Stimulated activated CD8-positive, alpha-beta memory T cell treated with anti-CD3 and anti-CD28 coated beads, Interleukin-7, amount 100 ng/mL, for 1 hour (primary cell): ENCODE measurements at places on chromosomes 13 and 19.

- no peak for DNase-seq
Observed at GRCh38 chr19:6660930-6661329, 9.0 kb downstream of the TNFSF14 start.

DNA sequence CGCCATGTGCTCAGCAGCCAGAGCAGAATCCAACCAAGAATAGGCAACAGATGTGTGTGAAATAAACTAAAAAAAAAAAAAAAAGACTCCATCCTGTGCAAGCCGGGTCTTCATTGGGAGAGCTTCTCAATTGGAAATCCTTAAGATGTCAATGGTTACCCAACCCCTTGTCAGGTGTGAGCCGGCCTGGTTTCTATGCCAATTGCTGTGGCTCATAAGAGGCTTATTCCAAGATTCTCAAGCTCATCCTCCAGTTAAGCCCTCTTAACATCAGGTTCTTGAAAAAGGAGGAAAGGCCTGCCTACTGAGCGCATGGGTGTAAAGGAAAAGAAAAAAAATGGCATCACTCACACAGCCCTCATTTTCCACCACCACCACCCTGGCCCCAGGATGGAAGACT, 1084.6 kb downstream of the UQCRFS1 start:
- no peak for DNase-seq

GRCh38 chr13:104253063-104253680, 1187.0 kb upstream of the SLC10A2 start:
- no peak for DNase-seq

- no peak for DNase-seq
Observed at GRCh38 chr13:105920370-105920769, 615.1 kb downstream of the EFNB2 start.

GRCh38 chr13:27419328-27419727, 5.1 kb upstream of the GTF3A start:
- DNase-seq: no peak

GRCh38 chr13:96426167-96426566, 336.3 kb downstream of the HS6ST3 start:
- no peak for DNase-seq

GRCh38 chr19:46381346-46381745, 32.0 kb downstream of the CCDC8 start:
- DNase-seq: no peak

GRCh38 chr13:42363941-42364612, 92.1 kb downstream of the AKAP11 start:
- no peak for DNase-seq

GRCh38 chr19:47507924-47508553, 6.8 kb downstream of the NAPA start:
- DNase-seq: no peak

DNA sequence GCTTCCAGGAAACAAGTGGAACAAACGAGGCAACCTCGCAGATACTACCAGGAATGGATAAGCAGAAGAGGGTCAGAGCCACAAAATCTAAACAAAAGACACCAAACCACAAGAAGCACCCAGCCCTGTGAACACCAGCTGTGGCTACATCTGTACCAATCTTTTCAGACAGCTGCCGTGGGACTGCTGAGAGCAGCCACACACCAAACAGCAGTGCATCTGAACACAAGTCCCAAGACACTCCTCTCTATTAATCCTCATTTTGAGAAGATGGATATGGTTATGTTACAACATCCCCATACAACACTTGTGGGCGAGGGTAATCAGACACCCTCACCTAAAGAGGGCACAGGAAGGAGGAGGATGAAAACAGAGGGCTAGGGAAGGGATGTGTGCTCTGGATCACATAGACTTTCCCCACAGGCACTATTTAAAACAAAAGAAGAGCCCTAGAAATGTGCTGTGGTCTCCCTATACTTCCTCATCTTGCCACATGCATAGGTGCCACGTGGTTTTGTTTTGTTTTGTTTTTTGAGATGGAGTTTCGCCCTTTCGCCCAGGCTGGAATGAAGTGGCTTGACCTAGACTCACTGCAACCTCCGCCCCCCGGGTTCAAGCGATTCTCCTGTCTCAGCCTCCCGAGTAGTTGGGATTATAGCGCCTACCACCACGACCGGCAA, 41.6 kb upstream of the ZNF14 start:
- no peak for DNase-seq

DNA sequence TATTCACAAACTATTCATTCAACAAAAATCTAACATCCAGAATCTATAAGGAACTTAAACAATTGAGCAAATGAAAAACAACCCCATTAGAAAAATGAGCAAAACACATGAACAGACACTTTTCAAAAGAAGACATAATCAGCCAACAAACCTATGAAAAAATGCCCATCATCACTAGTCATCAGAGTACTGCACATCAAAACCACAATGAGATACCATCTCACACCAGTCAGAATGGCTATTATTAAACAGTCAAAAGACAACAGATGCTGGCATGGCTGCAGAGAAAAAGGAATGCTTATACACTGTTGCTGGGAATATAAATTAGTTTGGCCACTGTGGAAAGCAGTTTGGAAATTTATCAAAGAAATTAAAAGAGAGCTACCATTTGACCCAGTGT, 487.6 kb downstream of the GPC6 start:
- DNase-seq: no peak

DNA sequence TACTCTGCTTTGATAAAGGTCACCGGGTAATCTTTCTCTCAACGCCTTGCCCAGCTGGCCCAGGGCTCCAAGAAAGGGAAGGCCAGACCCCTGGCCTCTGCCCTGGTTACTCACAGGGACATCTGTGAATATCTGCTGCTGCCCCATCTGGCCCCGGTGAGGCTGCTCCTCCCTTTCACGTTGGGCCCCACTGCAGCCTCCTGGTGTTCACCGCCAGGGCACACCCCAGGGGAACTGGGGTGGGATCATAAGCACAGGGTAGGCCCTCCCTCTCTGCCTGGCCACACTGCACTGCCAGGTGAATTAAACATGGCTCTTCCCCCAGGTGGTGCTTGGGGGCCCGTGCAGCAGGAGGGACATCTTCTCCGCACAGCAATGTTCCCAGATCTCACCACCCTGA, 12.7 kb downstream of the LAIR1 start:
- no peak for DNase-seq

GRCh38 chr19:45471111-45471930, 3.5 kb downstream of the FOSB start:
- DNase-seq: no peak

- no peak for DNase-seq
Observed at GRCh38 chr13:114155926-114156883, 22.9 kb upstream of the CFAP97D2 start.

- no peak for DNase-seq
Observed at GRCh38 chr13:45339867-45340266, 1.1 kb downstream of the TPT1 start.

DNA sequence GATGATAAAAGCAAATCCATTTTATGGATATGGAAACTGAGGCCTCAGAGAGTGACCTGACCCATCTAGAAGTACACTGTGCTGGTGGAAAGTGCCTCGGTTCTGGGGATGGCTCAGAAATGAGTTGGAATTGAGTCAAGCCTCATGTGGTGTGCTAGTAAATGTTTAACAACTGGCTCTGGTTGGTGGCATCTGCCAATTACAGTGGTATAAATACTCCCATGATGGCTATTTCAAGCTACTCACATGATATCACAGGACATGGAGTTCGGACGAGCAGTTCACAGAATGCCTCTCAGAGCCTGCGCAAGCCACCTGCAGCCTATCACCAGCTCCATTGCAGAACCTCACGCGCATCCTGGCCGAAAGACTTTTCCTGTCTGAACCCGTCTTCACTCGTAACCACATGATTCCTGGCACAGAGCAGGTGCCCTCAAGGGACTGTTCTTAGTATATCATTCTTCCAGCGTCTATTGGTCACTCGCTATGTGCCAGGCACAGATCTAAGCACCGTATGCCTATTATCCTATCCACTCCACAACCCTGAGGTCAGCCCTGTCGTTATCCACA, 9.1 kb downstream of the TMEM150B start:
- DNase-seq: no peak

DNA sequence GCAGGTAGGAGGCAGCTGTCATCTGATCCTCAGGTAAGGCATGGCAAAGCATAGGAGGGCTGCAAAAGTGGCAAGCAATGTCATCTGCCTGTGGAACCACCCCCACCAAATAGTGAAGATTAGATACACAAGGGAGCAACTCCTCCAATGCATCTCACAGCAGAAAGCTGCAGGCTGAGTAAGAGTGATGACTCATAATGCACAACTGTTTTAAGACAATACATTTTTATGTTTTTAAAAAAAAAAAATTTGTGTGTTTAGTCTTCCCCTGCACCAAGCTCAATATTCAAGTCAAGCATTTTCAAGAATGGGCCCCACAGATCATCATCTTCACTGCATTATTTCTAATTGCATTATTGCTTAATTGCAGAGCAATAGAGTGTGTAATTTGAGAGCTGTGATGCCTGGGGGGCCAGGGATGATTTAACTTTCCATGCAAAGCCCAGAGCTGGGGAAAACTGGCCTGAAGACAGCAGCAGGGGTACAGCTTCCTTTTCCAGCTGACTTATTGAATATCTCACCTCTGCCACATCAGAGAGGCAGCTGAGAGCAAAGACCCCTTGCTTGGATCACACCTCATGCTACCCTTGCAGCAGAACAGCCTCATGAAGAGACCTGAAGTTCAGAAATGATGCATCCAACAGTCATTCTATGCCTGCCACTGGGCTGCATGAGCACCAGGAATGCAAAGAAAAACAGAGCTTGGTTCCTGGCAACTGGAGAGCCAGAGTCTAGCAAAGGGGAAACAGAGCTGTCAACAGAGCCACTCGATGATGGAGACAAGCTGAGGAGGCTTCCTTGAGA, 22.7 kb upstream of the POP4 start:
- no peak for DNase-seq

GRCh38 chr13:35722458-35723052, 246.1 kb upstream of the MAB21L1 start:
- no peak for DNase-seq

GRCh38 chr13:32246468-32246867, 68.7 kb downstream of the ZAR1L start:
- no peak for DNase-seq

GRCh38 chr13:59441596-59442280, 722.0 kb downstream of the DIAPH3 start:
- DNase-seq: no peak

DNA sequence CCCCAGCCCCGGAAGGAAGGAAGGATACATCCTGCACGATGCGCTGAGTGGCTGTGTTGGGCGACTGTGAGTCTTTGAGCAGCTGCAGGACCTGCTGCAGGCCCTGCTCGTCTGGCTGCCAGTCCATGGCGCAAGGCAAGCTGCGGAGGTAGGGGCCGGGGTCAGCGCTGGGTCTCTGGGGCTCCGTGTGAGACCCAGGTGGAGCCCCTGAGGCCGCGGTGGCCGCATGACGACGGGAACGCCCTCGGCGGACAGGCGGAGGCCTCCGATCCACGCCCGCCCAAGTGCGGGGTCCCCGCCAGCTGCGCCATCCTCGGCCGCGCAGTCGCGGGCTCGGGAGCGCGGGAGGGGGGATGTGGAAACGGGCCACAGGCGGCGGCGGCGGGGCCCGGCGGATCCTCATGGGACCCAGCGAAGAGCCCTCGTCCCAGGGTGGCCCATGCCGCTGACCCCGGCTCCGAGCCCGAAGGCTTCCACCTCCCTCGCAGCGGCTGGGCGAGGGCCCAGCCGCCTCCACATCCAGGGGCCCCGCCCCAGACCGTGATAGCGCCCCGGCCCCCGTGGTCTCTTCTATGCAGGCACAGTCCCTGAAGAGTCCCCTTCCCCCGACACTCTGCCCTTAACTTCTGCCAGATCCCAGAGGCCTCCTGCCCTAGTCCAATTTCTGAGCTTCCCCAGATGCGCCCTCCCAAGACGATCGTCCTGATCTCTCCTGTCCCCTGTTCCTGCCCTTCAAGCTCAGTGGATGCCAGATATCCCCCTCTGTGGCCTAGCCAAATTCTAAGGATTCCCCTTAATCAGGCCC, 2.7 kb downstream of the TNPO2 start:
- no peak for DNase-seq
